ENCODE measurements at places on chromosomes 7 and 10. TPM values are rescaled to one million over a fixed set of nuclear protein-coding genes. Genes with fewer than 3 reads are reported as not detected.

- H3K27me3 ChIP-seq: peaks cover 6% of the 10 kb centered on the region
- DNase-seq: no peak
- no peak overlapping the region for H3K4me3 ChIP-seq
- H3K27ac ChIP-seq: no peak overlapping the region
Measured at GRCh38 chr10:123966896-123967231, 75.3 kb upstream of the CPXM2 start.

DNA sequence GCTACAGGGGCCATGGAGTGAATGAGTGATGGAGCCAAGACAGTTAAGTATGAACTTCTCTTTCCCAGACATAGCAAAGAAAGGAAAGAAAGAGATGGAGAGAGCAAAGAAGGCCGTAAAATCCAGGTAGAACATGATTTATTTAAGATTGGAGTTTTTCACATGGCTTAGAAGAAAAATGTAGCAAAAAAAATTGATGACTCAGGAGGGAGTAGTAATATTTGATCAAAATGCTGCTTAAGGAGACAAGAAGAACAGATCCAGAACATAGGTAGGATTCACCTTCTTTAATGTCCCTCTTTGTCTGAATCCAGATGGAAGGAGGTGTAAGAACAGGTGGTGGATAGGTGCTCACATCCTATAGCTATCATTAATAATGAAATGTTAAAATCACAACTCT, 51.0 kb upstream of the GLCCI1 start:
- no peak overlapping the region for H3K4me3 ChIP-seq
- H3K4me1 ChIP-seq: no peaks in the 10 kb centered on the region
- DNase-seq: no peak

DNA sequence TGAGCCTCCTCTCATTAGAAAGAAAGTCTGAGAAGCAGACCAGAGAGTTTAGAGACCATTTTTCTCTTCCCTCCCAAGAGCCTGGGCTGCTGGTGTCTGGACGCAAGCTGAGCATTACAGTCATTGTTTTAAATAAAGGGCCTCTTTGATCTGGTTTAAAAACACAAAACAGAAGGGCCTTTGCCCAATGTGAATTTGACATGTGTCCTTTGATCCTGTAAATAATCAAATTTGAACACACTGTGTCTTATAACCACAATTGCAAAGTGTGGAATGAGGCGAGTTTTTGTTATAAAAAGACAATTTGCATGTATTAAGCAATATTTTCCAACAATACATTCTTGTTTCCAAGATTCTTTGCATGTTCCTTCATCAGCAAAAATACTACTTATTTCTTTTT, 158.5 kb downstream of the C7orf25 start:
- H3K27me3 ChIP-seq: no peaks in the 10 kb centered on the region
- H3K4me3 ChIP-seq: no peak overlapping the region
- no peaks in the 10 kb centered on the region for H3K4me1 ChIP-seq
- no peak for DNase-seq
- H3K27ac ChIP-seq: no peak overlapping the region
- H3K36me3 ChIP-seq: no peaks in the 10 kb centered on the region

GRCh38 chr7:8511855-8512254, 78.4 kb downstream of the NXPH1 start:
- H3K4me3 ChIP-seq: no peak overlapping the region
- no peak overlapping the region for H3K27ac ChIP-seq
- no peaks in the 10 kb centered on the region for H3K27me3 ChIP-seq
- no peaks in the 10 kb centered on the region for H3K36me3 ChIP-seq

POLR3A gene
- 11.3 TPM for total RNA-seq

ZNF365 gene
- 0.25 TPM for total RNA-seq

Data from colonic mucosa (tissue), 4 donors.